ENCODE measurements at places on chromosomes 2 and 18.

DNA sequence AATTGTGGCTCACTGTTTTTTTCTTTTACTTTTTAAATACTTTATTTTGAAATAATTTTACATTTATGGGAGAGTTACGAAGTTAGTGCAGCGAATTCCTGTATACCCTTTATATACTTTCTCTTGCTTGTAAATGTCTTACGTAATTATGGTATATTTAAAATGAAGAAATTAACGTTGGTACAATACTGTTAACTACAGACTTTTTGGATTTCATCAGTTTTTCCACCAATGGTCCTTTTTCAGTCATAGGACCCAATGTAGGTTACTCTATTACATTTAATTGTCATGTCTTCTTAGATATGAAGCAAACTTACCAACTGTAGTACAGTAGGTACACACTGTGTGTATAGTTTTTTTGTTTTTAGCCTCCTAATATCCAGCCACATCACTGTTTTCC, 76.3 kb downstream of the BOLA3 start:
- no peak for DNase-seq

DNA sequence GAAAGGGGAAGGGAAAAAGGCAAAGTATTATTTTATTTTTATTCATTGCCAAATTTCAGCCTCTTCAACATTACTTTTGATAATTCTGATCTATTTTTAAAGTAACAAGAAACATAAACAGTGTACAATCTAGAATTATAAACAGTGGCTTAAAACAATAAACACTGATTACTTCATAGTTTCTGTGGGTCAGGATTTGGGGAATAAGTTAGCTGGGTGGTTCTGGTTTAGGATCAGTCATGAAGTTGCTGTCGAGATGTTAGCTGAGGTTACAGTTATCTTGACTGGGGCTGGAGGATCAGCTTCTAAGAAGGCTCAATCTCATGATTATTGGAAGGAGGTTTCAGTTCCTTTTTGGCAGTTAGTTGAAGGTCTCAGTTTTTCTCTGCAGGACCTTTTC, 109.2 kb downstream of the SCN2A start:
- DNase-seq, result no peak

DNA sequence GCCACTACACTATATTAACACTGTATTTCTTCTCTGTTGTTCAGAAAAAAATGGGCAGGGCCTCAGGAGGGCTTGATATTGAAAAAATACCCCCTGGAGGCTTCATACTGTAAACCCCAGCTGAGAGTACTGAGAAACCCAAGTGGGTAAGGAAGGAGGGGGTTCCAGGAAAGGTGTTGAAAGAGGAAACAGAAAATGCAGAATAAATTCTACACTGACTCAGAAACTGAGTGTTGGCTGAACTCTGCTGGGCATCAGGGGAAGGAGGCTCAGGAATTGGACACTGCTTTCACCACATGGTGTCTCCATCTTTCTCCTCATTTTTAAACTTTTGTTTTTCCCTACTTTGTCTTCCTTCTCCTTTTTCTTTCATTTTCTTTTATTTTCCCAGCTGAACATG, 253.7 kb downstream of the DYM start:
- DNase-seq, result no peak

- DNase-seq, result no peak
These were observed 211.8 kb downstream of the PLCL1 start for GRCh38 chr2:198016243-198016642.

DNA sequence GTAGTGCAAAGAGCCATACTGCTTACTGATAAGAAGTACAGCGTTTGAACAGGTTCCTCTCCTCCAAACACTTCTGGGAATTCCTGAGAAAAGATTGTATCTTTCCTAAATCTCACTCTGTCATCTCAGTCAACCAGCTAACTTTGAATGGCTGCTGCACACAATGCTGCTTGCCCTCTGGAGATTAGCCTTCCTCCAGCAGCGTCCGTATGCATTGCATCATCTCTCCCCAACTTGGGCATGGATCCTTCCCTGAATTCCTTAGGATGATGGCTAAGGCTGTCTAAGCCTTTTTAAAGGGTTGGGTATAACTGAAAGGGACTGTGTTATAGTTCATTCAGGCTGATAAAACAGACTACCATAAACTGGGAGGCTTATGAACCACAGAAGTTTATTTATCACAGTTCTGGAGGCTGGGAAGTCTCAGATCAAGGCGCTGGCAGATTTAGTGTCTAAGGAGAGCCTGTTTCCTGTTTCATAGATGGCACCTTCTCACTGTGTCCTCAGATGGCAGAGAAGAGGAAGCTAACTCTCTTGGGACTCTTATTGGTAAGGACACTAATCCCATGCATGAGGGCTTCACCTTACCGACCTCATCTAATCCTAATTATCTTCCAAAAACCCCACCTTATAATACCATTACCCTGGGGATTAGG, 105.3 kb downstream of the PAX3 start:
- DNase-seq, result no peak

DNA sequence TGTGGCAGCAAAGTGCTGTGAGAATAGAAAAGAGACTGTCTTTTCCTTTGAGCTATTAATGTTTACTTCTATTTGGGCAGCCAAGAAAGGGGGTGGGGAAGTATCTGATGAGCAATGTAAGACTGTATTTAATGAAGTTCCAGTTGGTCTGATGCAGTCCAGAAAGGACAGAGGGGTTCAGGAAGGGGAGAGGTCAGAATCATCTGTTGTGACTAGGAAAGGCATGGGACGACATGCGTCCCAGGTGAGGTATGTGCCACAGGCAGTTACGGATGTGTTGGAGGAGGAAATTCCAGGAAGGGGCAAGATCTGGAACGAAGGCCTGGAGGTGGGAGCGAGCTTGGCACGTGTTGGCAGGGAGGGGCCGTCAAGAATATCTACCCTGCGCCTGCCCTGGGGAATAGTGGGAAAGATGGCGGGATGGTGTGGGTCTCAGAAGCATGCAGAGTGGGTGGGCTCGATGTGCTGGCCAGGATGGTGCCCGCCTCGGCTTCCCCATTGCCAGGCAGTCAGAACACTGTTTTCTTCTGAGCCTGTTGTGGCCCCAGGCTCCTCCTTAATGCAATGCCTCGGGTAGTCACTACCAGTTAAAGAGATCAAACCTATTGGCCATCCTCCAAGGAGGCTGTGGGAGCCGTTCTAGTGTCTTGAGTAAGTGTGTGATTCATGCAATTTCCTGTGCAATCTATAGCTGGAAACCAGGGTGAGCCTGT, 57.8 kb upstream of the TXNDC2 start:
- DNase-seq, result no peak

- DNase-seq, result no peak
These were observed 119.9 kb downstream of the COPS8 start for GRCh38 chr2:237205561-237205971.

GRCh38 chr2:46002947-46003346, 294.3 kb upstream of the EPAS1 start:
- DNase-seq, result no peak

GRCh38 chr2:111618226-111618977, 265.6 kb downstream of the ANAPC1 start:
- DNase-seq, result no peak

DNA sequence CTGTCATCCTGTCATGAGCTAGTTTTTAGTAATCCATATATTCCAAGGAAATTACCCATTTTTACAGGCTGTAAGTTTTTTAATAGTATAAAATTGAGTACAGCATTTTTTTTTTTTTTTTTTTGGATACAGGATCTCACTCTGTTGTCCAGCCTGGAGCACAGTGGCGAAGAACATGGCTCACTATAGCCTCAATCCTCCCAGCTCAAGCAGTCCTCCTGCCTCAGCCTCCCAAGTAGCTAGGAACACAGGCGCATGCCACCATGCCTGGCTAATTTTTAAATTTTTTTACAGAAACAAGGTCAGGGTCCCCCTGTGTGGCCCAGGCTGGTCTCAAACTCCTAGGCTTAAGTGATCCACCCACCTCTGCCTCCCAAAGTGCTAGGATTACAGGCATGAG, 56.5 kb downstream of the ANKRD12 start:
- no peak for DNase-seq

- DNase-seq, result no peak
These were observed 458.6 kb upstream of the DCC start for GRCh38 chr18:51881394-51881793.

DNA sequence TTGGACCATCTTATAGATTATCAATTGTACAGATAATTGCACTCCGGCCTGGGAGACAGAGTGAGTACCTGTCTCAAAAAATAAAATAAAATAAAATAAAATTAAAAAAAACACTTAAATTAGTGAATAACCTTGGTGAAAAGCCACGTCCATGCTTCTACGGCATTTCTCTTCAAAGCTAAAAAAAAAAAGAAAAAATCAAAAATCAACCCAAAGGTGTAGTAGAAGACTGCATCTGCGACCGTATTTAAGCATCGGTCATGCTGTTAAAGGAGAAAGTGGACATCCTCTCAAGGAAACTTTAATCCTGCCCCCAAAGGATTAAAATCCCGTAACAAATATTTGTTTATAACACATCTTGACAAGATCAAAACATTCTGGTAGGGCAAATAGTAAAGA, 350 bp upstream of the RNF138 start:
- DNase-seq, result no peak

DNA sequence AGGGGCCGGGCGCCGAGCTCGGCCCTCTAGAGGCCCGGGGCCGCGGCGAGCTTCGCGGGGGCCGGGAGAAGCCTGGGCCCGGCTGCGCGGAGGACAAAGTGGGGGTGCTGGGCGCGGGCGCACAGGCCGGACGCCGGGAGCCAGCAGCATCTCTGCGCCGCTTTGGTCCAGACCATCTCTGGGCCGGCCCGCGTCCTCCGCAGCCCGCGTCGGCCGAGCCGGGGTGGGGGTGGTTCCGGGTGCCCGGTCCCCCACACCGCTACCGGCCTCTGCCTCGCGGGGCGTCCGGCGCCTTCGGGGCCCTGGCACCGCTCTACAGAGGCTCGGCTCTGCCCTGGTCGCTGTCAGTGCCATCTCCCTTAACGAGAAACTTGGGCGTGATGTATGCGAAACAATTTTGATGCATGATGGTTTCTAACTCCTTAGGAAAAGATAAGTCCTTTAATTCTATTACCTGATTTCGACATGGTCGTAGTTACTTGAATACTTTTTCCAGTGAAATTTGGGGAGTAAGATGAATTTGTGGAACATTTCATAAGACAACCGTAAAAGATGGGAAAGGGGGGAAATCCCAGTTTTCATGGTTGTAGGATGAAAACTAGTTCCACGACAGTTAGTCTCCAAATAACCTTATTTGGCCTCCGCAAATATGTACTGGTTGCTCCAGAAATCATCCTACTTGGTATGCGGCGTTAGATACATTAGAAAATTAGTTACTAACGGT, 562 bp downstream of the TWSG1 start:
- no peak for DNase-seq

GRCh38 chr18:32438173-32438572, 32.5 kb downstream of the GAREM1 start:
- no peak for DNase-seq

DNA sequence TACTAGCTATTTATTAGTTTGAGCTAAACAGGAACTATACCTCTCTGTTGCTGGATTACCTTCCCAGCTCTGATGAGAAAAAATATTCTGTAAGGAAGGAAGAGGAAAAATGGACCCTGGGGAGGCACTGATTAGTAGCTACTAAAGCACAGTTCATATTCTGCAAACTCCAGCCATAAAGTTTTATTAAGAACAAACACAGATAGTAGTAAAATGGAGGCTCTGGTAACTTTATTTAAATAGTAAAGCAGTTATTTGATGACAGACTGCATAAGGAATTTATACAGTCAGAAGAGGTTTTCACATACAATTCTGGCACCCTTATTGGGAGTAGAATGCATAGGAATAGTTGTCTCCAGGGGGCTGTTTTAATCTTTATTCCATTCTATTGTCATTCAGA, 84.1 kb downstream of the XIRP2 start:
- DNase-seq, result no peak

Measured in HAP-1 (cell line).